ENCODE measurements at places on chromosomes 6 and 20. TPM values are rescaled to one million over a fixed set of nuclear protein-coding genes. Genes with fewer than 3 reads are reported as not detected.
A peak's percentile ranks its signal among the peaks of the same experiment; 100 is the strongest.

Gene CLPSL2
- not detected for total RNA-seq

Gene PRPH2
- total RNA-seq = 0.14 TPM

Gene TGM3
- not detected for total RNA-seq

Gene EYA4
- total RNA-seq = not detected

DNA sequence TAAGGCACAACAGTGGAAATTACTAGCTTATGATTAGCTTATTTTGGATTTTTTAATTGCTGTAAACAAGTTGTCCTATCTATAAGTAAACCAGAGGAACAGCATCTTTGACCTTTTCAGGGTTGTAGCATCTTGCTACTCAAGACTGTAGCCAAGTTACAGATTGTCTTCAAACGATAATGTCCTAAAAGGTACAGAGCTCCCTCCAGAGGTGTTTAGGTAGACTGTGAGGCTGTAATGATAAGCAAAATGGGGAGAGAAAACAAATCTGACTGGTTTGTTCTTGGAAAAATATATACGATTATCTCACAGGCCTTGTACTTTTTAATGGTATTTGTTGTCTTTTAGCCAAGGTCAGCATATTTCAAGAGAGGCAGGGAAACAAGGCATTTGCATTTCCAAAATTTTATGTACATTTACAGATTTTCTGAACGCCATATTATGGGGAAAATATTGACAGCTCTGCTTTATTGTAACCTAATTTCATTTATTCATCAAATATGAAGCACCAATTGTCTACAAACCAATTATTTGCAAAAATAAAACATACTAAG lies 273.4 kb downstream of the MEI4 start:
- DNase-seq = no peak

GRCh38 chr20:2259731-2260130 lies 36.1 kb upstream of the TGM3 start:
- no peak for DNase-seq

DNA sequence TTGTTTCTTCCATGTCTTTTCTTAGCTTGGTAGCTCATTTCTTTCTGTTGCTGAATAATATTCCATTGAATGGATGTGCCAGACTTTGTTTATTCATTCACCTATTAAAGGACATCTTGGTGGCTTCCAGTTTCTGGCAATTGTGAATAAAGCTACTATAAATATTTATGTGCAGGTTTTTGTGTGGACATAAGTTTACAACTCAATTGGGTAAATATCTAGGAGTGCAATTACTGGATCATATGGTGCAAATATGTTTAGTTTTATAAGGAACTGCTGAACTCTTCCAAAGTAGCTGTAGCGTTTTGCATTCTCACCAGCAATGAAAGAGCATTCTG lies 16.8 kb upstream of the SDCBP2 start:
- DNase-seq = no peak

- no peak for DNase-seq
These were observed 1.6 kb upstream of the DEK start for GRCh38 chr6:18265787-18266522.

- no peak for DNase-seq
These were observed 42.3 kb upstream of the ALDH8A1 start for GRCh38 chr6:134992155-134992554.

- no peak for DNase-seq
These were observed 50.2 kb upstream of the EYA4 start for GRCh38 chr6:133190912-133191311.

DNA sequence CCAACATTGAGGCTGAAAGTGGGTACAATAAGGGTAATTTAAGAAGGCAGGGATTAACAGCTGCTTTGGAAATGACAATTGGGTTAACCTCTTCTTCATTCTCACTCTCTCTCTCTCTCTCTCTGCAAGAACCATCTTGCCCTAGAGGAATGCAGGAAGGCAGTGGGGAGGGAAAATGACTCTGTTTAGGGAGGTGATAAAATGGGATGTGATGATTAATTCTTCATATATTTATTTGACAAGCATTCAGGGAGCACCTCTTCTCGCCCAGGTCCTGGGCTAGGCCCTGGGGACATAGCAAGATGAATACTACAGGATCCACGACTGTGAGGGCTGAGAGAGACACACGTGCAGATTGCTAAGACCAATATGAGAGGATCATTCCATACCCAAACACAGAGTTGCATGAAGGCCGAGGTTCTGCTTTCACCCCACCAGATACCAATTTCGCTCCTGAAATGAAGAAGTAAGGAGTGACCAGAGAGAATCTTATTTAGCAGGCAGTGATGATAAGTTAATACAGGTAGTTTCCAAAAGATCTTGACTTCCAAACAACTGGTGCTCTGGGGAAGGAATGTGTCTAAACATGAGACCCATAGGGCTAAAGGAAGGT lies 13.3 kb upstream of the PTPN1 start:
- DNase-seq = no peak

- no peak for DNase-seq
These were observed 425.5 kb downstream of the CBLN4 start for GRCh38 chr20:55579802-55580201.

DNA sequence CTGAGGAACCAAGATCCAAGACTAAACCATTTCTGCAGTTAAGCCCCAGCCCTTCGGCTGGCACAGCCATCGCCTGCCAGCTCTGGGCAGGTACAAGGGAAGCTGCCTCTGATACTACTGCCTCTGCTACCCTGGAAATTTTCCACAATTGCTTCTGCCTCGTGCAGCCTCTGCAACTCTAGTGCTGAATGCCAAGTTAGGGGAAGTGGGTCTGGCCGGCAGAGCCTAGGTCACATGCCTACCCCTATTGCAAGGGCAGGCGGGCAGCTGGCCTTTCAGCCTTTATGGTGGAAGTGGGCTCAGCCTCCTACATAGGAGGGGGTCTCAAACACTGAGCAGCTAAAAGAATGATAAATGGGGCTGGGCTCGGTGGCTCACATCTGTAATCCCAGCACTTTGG lies 44.5 kb upstream of the TULP1 start:
- no peak for DNase-seq

GRCh38 chr20:8974009-8974708 lies 94.7 kb upstream of the PLCB4 start:
- no peak for DNase-seq

GRCh38 chr6:148932731-148933130 lies 185.9 kb downstream of the UST start:
- no peak for DNase-seq

- no peak for DNase-seq
These were observed 37.1 kb upstream of the TFAP2A start for GRCh38 chr6:10451828-10452509.

- DNase-seq = no peak
These were observed 43.1 kb downstream of the ARID1B start for GRCh38 chr6:156820089-156820798.

DNA sequence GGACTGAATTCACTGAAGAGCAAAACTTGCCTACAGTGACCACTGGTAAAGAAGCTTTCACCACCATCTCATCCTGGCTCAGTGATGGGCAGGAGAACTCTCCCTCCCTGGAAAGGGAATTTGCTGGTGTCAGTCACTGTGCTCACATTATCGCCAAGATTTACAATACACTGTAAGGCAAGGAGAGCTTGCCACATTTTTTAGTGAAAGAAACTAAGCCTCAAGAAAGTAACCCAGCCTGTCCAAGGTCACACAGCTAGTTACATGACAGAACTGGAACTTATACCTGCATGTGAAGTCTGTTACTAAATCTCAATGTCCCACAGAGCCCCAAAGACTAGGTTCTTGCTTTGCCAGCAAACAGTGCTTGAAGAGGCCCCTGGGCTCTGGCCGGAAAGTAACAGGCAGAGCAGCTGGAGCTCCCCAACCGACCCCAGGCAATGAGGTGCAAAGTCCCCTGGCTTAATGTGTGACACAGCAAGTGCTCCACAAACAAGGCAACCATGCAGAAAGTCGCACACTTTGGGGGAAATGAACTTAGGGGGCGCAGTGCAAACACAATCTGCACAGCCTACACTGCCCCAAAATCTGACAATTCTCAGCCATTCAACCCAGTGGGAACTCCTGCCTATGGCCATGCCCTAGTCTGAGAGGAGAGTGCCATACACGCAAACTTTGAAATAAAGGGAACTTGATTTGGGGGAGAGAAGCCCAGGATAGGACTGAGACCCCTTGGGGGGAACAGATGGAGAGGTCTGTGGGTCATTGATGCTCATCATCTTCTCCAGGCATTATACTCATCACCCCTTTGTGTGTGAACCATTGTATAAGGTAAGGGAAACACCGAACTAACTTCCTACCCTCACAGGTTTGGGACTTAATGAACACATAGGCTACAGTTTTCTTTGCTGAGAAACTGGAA lies 1.9 kb downstream of the BCL2L1 start:
- DNase-seq = peak; percentile 49

GRCh38 chr6:99185525-99185924 lies 163.9 kb downstream of the FAXC start:
- no peak for DNase-seq

DNA sequence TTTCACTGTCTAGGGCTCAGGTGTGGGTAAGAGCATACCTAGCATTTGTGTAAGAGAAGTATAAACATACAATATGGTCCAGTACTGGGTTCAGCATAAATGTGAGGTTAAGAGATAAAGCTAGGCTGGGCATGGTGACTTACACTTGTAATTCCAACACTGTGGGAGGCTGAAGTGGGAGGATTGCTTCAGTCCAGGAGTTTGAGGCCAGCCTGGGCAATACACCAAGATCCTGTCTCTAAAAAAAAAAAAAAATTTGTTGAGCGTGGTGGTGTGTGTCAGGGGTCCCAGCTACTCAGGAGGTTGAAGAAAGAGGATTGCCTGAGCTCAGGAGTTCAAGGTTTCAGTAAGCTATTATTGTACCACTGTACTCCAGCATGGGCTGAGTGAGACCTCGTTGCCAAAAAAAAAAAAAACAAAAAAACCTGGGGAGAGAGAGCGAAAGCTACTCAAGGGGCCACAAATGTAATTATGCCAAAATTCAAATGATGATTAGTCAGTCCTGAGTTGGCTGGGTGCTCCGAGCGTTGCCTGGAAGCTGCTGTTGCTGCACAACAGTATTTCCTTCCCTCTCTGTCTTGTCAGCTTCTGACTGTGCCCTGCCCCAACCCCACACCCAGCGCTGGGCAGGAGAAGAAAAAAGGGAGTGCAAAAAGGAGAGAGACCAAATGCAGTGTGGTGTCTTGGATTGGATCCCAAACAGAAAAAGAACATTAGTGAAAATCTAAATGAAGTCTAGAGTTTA lies 24.0 kb downstream of the CMTR1 start:
- DNase-seq = no peak

Data from activated T-cell treated with anti-CD3 and anti-CD28 coated beads, Interleukin-2, amount 50 U/mL, for 72 hours (primary cell).